ENCODE measurements at places on chromosomes 7 and 10.

DNA sequence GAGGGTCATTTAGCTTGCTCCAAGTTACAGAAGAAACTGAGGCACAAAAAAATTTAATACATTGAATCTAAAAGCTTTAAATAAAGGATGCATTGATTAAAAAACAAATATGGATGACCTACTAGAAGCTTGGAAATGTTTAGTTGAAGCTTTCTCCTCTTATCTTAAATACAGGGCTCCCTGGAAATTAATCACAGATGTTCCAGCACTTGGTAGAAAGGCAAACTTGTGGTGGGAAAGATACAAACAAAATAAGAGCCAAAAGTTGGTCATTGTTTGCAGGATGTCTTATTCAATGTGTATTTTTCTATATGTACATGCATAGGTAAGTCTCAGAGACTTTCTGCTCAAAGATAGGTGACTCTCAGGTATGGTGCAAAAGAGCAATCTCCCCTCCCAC lies 40.7 kb upstream of the LYZL1 start:
- DNase-seq = no peak

DNA sequence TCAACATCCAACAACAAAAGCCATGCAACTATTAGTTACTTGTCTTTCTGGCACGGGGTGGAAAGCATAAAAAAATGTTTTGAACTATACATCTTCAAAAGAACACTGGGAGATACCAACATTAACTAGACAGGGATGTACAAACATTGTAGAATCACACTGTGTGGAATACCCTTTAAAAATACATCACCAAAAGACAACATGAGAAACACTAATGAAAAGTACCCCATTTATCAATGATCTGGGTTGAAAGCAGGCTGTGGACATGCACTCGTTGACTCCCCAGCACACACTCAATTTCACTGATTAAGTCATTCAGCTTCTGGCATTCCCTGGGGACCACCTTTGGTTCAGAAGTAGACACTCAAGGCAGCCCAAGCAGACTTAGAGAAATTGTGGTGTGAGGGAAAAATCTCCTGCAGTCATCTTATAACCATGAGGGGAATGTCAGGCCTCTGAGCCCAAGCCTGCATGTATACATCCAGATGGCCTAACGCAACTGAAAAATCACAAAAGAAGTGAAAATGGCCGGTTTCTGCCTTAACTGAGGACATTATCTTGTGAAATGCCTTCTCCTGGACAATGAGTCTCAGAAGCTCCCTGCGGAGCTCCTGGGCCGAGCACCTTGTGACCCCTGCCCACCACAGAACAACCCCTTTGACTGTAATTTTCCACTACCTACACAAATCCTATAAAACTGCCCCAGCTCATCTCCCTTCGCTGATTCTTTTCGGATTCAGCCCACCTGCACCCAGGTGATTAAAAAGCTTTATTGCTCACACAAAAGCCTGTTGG lies 53.0 kb downstream of the CACUL1 start:
- DNase-seq = no peak

- no peak for DNase-seq
Measured at GRCh38 chr10:77463967-77464745, 173.5 kb downstream of the KCNMA1 start.

GRCh38 chr10:50613726-50614443 lies 9.9 kb downstream of the SGMS1 start:
- no peak for DNase-seq

GRCh38 chr10:77087366-77087765 lies 550.2 kb downstream of the KCNMA1 start:
- DNase-seq = no peak

DNA sequence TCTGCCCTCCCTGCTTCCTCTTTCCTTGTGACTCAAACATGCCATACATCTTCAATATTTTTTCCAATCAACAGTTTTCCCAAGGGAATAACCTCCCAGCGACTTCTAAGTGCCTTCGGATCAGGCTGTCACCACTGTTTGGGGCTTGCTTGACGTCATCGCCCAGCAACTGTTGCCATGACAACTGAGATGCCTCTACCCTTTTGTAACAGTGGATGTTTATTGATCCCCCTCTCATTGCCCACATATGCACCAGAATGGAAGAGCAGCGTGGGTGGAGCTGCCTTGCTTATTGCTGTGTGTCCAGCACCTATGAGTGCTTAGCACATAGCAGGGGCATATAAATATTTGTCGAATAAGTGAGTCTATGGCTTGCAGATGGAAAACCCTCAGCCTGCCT lies 14.4 kb downstream of the FFAR4 start:
- no peak for DNase-seq

DNA sequence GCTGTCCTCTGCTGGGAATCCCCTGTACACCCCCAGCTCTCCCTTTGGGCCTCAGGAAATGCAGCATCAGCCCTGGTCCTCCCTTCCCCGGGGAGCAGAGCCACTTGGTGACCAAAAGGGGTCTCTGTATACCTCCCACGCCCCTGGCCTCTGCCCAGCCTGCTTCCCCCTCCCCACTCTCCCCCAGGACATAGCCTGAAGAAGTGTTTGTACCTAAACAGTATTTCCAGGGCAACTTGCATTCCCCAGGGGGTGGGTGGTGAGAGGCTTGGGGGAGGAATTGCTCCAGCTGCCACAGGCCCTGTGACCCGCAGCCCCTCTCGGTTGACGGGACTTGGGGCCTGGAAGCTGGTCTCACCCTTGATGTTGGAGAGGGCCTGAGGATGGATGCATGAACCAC lies 39.3 kb downstream of the TMEM270 start:
- DNase-seq = no peak
